ENCODE measurements at places on chromosomes 16 and 17.

DNA sequence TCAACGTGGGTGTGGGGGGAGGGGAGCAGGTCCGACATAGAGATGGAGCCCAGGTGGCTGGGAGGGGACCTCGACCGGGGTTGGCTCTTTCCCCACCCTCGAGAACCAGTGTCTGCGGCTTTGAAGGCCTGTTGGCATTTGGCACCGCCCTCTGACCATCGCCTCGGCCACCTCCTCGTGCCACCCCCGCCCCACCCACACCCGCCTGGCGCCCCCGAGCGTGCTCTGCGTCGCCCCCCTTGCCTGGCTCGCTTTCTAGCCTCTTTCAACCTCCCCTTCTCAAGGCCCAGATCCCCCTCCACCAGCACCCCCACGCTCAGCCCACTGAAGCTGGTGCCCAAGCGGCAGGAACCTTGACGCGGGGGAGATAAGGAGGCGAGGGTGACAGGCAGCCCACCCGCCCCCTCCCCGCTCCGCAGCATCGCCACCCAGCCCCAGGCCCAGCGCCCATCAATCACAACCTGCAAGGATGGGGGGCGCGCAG lies 619 bp downstream of the CACNB1 start:
- DNase-seq, result no peak

DNA sequence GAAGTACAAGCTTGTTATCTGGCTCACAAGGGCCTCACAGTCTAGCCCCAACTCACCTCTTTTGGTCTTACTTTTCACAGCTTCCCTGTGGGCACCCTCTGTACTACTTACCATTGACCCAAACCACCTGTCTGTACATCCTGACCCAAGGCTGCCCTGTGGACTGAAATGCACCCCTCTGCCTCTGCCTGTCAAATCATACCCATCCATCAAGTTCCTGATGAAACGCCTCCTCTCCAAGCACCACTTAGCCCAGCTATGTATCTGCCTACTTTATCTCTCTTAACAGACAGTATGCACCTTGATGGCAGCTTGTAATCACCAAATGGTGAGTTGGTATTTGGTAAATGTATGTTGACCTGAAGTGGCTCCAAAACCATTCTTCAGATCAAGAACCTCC lies 7.5 kb upstream of the MAP3K14 start:
- no peak for DNase-seq

DNA sequence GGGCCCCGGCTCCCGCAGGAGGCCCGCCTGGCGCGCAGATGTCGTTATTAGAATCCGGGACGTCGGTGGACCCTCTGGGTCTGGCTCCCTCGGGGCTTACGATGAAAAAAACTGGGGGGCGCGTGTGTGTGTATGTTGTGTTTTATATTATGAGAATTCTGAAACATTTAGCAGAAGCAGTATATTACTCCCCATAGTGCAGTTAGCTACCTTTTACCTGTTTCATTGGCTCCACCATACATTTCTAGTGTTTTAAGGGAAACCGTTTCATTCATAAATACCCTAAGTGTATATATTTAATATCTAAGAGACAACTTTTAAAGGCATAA lies 486 bp upstream of the DNAJA2 start:
- no peak for DNase-seq

DNA sequence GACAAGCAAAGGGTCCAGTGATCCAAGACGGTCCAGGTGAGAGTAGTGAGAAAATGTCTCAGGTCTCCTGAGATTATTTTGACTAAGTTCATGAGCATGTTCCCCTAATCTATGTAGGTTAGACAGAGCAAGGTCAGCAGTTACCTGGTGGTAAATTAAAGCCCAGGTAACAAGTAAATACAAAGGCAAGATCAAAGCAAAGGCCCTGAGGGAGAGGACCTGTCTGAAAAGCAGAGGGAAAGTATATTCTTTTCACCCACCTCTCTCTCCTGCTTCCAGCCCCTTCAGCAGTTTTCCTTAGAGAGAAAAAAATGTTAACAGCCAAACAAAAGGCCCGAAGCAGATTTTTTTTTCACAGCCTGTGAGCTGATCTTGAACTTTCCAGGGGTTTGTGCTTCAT lies 302.7 kb downstream of the MAP2K6 start:
- DNase-seq, result no peak

DNA sequence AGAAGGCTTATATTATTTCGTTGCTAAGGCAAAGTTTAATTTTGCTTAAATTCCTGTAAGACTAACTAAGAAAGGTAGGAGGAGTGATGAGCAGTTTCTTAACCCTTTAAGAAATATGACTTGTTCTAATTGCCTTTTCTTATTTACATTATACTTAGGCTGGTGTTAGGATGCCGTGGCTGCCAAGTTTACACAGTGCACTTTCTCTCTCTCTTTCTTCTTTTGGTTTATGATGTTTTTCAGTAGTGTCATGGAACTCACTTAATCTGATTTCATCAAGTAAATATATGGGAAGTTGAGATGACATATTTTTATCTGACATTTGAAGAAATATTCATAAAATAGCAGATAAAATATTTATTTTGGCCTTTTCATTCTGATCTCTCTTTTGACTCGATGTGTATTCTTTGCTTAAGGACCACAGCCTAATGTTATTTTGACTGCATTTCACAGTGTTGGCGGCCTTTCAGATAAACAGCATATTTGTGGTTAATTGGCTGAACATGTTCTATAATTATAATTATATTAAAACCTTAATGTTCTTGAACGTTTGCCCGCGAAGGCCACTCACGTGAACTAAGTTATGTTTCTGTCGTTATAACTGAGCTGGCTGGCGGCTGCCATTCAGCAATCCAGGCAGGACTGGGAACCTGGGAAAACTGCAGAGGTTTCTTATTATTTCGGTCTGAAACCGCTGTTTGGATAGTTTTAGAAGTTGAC lies 191.6 kb downstream of the WWOX start:
- no peak for DNase-seq

- DNase-seq, result no peak
Observed at GRCh38 chr16:73028263-73028662, 19.7 kb downstream of the ZFHX3 start.

DNA sequence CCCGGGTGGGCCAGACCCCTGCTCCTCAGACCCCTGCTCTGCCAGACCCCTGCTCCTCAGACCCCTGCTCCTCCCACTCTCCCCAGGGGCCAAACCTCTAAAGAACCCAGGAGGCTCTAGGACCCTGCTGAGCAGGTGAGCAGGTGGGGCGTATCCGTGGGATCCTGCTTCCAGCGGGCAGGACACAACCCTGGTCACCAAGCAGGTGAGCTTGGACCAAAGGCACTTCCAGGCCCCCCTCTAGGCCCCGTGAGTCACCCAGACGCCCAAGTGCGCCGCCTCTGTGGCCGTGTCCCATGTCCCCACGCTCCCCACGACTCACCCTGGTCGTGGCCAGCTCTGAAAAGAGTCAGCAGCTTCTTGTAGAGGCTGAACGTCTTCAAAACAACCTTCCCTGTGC lies 5.0 kb downstream of the CYBC1 start:
- DNase-seq, result no peak

DNA sequence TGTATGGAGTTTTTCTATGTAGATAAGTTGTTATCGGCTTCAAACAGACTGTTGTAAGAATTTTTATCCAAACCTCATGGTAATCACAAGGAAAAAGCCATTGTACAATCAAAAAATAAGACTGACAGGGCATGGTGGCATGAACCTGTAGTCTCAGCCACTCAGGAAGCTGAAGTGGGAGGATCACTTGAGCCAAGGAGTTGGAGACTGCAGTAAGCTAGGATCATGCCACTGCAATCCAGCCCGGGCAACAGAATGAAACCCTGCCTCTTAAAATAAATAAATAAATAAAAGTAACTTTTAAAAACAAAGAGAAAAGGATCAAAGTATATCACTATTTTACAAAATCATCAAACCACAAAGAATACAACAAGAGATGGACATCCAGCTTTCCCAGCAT lies 14.4 kb downstream of the OR1A1 start:
- no peak for DNase-seq

DNA sequence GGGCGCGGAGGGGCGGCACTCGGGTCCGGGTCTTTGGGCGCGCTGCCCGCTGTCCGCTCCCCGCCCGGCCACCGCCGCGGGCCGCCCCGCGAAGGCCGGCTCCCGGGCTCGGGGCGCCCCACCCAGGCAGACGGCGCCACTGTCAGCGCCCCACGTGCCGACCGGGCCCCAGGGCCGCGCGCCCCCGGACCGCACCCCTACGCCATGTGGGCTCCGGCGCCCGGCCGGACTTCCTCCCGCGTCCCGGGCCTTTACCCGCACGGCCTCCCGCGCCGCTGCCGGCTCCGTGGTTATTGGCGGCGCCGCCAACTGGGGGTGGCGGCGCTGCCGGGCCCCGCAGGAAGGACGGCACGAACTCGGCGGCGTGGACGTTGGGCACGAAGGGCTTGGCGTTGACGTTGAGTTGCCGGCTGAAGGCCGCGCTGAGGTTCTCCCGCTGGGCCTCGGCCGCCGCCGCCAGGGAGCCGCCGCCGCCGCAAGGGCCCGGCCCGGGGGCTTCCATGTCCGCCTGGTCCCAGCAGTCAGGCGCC lies 577 bp downstream of the GSPT1 start:
- peak; percentile 16 for DNase-seq

- no peak for DNase-seq
Observed at GRCh38 chr16:53061256-53061655, 6.5 kb downstream of the CHD9 start.

- no peak for DNase-seq
Observed at GRCh38 chr17:7203391-7203790, 16.2 kb downstream of the DLG4 start.

DNA sequence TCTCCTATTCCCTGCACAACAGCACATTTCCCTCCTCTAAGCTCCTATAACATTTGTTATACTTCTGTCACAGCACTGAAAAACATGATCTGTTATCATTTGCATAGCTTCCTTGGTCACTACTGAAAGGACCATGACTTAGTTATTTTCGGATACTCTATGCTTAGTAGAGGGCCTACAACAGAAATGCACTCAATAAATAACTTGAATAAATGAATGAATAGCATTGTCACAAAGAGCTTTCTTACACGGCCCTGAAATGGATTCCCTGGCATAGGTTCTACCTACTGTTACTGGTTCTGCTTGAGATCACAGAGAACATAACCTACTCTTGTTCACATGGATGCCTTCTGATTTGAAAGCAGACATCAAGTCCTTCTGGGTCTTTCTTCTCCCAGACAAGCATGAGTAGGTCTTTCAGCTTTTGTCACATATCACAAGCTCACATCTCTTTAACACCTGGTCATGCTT lies 41.6 kb downstream of the MYO1D start:
- DNase-seq, result no peak

- no peak for DNase-seq
Observed at GRCh38 chr16:58421529-58421928, 29.3 kb downstream of the GINS3 start.

GRCh38 chr16:25140459-25140858 lies 28.9 kb downstream of the LCMT1 start:
- DNase-seq, result no peak

GRCh38 chr17:15121426-15121825 lies 143.7 kb downstream of the PMP22 start:
- no peak for DNase-seq

DNA sequence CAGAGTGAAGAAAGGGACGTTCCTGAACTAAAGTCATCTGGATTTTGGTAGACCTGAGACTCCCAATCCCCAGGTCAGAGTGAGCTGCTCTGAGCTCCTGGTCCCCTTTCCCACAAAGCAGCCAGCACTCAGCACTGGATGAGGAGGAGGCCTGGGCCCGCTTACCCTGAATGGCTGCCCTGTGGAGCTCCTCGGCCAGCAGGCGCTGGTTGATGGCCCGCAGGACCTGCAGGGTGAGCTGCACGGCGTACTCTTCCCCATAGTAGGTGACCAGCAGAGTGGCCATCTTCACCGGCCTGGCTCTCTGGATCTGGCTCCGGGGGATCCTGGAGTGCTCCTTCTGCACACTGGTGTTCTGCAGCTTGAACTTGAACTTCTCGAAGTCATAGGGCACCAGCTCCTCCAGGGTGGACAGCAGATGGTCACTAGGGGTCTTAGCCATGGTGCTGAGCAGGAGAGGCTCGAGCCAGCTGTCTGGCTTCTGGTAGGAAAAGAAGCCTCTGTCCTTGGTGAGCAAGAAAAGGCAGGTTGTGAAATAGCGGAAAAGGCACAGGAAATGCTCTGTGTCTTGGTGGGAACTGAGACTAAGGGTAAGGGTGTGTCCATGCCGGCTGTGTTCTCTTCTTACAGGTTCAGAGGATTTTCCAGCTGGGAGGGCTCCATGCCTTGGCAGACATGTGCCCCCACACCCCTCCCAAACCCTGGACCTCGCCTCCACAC lies at the start of gene MEFV:
TSS of gene MEFV (minus strand) at position 488 of the 720 bp plus-strand sequence. CDS start at position 442, 46 bp downstream.
- DNase-seq, result no peak

GRCh38 chr16:68233085-68233834 lies 2.7 kb downstream of the ESRP2 start:
- no peak for DNase-seq

DNA sequence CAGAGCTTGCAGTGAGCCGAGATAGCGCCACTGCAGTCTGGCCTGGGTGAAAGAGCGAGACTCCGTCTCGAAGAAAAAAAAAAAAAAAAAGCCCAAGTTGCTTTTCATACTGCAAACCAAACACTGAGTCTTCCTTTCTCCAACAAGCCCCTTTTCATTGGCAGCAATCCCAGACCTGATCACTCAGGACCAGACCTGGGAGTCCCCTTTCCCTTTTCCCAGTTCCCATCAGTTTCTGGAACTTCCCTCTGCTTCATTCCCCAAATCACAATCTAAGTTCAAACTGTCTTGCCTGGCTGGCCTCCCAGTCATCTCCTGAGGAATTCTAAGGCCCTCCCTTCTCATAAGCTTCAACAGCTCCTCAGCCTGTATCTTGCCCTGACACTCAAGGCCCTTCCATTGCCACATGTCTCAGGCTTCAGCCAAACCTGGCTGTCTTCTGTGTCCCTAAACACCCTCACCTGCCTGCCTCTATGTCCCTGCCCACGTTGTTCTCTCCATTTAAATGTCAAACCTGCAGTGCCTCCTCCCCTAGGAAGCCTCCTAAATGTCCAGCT lies 11.8 kb upstream of the PHF12 start:
- no peak for DNase-seq

DNA sequence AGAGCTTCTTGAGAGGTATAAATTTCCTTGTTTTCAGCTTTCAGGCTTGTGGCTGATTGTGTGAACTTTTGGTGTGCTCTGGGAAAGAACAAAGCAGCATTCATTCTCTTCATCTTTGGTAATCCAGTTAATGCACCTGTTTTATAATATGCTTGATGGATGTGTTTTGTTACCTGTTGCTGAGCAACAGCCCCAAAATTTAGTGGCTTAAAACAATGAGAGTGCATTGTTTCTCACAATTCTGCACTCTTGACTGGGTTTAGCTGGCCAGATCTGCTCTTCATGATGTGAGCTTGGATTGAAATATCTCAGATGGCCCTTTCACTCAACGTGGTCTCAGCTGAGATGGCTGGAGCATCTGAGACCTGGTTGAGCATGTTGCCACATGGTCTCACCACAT lies 58.7 kb upstream of the NOL11 start:
- no peak for DNase-seq

GRCh38 chr17:35531160-35531559 lies 6.3 kb downstream of the SLFN12L start:
- no peak for DNase-seq

- no peak for DNase-seq
Observed at GRCh38 chr17:69473841-69474831, 59.6 kb downstream of the MAP2K6 start.

DNA sequence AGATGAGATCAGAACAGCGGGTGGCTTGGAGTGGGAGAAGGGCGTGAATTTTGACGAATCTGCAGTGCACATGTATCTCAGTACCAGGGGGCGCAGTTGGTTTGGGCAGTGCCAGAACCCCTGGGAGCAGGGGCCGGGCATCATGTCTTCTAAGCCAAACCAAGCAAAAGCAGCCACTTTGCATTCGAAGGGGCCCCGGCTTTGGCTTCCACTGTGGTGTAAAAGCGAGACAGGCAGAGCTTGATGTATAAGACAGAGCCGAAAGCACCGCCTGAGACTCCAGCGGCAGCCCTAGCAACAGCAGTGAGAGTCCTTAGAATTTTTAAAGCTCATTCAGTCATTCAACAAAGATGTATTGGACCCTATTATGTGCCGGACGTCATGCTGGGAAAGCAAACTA lies 3.8 kb upstream of the XYLT1 start:
- DNase-seq, result peak; percentile 31

Data from memory B cell (primary cell).